Foreskin melanocyte (primary cell): ENCODE measurements at places on chromosomes 7 and 10.

DNA sequence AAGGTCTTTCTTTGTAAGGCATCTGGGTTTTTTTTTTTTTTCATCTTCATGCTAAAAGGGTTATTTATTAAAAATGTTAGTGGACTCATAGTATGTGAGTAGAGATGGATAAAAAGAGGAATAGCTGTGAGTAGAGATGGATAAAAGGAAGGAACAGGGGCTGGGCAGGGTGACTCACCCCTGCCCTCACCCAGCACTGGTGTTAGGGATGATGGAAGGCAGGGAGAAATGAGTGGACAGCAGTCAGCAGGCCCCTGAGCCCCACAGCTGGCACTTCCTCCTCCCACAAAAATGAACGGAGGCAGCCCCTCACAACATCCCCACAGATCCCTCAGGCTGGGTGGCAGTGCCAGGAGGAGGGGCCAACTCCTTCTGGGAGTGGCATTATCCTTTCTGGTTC is 39.3 kb downstream of the ANTXRL start:
- DNase-seq = no peak

GRCh38 chr7:92763636-92764423 is 72.5 kb downstream of the CDK6 start:
- no peak for DNase-seq

- DNase-seq = no peak
Measured at GRCh38 chr7:47278043-47278442, 303.9 kb downstream of the TNS3 start.

DNA sequence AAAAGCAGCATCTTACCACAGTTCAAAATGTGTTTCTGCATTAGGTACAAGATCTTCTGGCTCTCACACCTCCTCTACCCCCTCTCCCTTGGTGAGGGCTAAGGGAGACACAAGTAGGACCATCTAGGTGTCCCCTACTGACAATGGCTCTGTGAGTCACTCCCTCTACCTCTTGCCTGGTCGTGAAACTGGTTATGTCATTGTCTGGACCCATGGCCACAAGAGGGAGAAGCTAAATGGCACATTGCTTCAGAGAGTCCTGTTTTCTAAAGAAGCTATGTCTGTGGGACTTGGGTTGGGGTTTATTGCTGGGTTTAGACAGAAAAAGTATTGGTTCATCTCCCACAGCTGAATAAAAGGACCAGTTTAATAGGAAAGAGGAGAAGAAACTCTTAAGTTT is 4.0 kb upstream of the PLXNA4 start:
- no peak for DNase-seq

DNA sequence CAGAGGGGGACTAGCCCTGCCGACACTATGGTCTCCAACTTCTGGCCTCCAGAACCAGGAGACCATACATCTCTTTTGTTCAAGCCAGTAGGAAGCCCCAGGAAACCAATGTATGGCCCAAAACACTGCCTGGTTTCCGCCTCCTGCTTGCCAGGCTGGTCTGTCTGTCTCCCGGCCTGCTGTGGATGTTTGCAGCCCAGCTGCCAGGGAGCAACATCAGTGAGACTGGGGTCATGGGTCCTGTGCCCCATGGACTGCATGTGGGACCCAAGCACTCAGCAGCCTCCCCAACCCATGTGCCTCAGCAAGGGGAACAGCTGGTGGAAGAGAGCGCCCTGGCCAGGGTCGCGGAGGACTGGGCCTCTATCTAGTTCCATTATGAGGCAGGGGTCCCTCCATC is 33.4 kb upstream of the NUB1 start:
- no peak for DNase-seq

DNA sequence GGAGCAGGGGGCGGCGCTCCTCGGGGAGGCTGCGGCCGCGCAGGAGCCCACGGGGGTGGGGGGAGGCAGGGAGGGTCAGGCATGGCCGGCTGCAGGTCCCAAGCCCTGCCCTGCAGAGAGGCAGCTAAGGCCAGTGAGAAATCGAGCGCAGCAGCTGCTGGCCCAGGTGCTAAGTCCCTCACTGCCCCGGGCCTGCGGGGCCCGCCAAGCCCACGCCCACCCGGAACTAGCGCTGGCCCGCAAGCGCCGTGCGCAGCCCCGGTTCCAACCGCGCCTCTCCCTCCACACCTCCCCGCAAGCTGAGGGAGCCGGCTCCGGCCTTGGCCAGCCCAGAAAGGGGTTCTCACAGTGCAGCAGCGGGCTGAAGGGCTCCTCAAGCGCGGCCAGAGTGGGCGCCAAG is 28.3 kb upstream of the TES start:
- DNase-seq = no peak

- DNase-seq = no peak
Measured at GRCh38 chr7:138878856-138879255, 80.9 kb upstream of the ATP6V0A4 start.

- DNase-seq = no peak
Measured at GRCh38 chr7:46281071-46281470, 360.0 kb upstream of the IGFBP3 start.

DNA sequence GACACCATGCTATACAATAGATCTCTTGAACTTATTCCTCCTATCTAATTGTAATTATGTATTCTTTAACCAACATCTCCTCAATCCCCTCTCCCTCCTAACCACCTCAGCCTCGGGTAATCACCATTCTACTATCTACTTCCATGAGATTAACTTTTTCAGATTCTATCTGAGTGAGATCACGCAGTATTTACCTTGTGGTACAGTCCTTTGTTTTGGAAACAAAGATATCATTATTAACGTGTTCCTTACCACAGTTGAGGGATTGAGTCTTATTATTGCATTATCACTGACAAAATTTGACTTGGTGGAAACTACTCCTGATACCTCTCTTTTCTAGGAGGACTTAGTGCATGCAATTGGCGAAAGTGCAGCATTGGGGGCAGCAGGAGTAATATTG is 26.0 kb upstream of the HYAL4 start:
- no peak for DNase-seq

DNA sequence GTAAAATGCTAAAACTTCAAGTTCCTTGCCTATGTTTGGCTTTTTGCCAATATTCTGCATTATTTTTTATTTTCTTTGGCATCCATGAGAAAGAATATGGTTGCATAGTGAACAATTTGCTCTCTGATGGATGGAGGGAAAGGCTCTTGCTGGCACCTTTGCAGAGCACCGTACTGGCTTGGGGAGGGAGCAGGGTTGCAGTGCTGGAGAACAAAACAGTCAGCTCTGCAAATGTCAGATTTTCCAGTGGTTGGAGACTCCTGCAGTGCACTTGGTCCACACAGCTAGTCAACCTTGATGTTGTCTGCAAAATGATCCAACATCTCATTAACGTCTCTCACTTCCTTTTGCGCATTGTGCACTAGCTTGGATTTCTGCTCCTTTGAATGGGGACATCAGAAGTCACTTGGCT is 100.8 kb downstream of the ANLN start:
- DNase-seq = no peak

DNA sequence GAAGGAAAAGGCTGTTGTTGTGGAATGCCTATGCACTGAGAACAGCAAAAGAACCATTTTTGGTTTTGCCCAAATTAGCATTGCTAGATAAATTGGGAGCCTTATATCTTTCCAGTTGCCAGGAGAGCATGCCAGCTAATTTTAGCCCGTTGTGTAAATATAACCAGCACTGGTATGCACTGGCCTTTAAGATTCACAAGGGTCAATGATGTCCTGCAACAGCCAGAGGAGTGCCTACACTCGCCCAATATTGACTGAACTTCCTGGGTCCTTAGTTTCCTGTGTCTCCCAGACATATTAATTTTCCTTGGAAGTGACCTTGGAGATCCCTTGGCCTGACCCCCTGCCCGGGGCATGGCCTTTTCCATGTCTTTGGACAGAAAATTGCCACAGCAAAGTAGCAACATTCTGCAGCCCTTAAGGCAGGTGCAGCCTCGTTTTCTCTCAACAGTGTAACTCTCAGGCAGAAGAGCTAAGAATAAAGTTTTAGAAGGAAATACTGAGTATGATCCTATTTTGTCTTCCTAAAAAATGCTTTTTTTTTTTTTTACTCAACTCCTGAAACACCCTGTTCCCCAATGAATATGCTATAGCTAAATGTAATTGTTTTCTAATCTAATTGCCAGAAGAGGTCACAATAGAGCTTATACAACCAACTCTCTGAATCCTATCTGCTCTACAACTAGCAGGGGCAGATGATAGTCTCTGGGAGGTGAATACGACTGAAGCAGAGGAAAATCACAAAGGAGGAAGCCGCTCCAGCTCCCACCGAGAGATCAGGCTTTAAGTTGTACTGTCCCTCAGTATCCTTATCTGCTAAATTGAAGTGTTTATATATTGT is 131.9 kb upstream of the PCGF5 start:
- no peak for DNase-seq

- no peak for DNase-seq
Measured at GRCh38 chr7:55594414-55594813, 22.1 kb upstream of the VOPP1 start.

DNA sequence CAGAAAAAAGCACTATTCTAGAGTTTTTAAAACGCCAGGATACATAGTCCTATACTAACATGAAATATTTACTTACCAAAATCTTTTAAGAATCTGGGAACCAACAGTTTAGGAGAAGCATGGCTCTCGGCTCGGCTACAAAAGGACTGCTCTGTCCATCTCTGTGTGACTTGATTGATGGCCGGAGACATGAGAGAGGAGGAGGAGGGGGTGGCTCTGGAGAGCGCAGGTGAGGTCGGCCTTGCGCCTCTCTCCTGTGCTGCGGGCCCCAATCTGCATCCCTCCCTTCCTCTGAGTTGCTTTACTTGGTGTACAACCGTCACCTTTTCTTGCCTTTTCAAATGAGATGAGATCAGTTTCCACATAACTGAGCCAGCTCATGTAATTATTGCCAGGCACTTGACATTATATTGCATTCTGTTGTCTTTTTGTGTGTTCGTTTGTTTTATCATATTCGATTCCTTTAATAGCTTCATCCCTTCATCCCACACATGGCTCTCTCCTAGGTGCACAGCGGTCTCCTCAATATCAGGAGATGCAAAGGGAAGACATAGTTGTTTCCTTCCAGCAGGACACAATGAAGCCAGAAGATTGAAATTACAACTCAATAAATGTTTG is 87.8 kb upstream of the KLF6 start:
- no peak for DNase-seq

DNA sequence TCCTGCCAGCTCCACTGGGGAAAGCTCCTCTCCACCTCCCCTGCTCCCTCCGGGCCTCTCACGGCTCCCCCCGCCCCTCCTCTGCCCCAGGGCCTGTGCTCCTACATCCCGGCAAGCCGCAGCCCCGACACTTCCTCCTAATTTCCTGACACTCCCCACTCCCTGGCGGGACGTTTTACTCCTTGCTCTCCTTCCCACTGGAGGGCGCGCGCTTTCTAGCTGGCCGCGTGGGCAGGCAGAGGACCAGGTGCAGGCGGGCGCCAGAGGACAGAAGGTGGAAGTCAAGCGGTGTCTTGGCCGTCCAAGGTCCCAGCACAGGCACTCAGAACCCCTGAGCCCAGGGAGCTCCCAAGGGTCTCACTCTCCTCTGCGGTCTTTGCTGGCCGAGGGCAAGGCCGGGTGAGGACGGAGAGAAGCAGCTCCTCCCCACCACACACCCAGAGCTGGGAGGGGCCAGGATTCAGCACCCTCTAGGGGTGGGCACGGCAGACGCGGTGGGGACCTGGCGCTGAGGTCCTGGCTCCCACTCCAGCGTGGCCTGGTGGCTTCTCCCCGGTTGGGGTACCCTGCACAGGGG is 19.1 kb downstream of the ADAM8 start:
- peak; percentile 27 for DNase-seq

DNA sequence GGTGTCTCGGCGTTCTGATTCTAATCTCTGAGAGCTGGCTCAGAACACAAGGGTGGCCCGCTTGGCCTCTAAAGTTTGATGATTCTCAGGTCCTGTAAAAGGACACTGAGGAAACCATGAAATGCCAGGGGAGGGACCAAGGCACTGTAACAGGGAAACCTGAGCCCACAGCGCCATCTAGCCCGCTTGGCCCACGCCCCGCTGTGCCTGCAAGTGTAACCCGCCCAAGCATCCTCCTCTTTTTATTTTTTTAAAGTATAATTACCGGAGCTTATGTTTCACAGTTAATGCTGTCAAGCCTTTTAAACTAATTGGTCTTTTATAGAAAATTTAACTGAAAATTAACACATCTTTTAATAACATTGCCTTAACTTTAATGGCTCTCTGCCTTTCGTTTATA is 734.7 kb downstream of the KCNMA1 start:
- DNase-seq = no peak

DNA sequence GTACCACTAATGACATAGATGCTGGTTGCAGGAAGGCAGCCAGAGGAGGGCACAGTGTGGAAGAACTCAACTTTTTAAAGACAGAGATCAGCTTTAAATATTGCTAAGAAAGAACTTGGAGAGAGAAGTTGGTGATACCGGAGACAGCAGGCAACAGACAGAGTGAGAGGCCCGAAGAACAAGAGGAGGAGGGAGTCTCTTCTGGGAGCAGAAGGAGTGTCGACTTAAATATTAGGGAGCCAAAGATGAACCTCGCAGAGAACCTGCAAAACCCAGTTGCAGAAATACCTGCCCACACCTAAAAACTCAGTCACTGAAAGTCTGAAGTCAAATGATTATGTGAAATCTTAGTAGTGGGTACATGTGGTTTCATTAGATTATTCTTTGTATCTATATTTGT is 3.4 kb upstream of the WDR86 start:
- no peak for DNase-seq

DNA sequence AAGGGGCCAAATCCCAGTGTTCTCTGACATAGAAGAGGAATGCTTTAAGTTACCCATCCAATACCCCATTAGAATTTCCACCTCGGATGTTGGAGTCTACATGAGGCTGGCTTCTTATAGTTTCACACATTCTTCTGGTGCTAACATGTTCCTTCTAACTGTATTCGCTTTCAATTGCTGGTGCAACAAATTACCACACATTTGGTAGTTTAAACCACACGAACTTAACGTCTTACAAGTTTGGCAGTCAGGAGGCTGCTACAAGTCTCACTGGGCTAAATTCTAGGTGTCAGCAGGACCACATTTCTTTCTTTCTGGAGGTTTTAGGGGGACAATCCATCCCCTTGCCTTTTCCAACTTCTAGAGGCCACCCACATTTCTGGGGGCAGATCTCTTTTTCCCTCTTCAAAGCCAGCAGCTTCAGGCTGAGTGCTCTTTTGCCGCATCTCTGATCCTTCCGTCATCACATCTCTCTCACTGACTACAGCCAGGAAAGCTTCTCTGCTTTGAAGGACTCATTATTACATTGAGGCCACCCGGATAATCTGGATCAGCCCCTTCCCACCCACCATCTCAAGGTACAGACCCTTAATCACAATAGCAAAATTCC is 5.1 kb upstream of the MACC1 start:
- DNase-seq = no peak

DNA sequence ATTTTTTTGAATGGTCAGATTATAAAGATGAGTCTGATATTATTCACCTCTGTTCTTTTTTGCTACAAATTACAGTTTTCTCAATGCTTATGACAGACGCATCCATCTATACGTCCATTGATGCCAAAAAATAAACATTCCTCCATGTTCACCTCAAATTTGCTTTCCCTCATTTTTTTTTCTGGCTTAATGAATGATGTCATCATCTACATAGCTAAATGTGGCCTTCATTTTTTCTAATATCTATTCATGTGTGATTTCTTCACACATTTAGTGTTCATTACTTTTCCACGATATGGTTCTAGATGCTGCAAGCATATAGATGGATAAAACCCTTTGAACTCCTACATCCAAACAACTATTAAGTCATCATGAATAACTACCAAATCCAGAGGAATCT is 163.1 kb downstream of the MAGI2 start:
- DNase-seq = no peak
